ENCODE measurements at places on chromosomes 7 and 10. TPM values are rescaled to one million over a fixed set of nuclear protein-coding genes. Genes with fewer than 3 reads are reported as not detected.

DNA sequence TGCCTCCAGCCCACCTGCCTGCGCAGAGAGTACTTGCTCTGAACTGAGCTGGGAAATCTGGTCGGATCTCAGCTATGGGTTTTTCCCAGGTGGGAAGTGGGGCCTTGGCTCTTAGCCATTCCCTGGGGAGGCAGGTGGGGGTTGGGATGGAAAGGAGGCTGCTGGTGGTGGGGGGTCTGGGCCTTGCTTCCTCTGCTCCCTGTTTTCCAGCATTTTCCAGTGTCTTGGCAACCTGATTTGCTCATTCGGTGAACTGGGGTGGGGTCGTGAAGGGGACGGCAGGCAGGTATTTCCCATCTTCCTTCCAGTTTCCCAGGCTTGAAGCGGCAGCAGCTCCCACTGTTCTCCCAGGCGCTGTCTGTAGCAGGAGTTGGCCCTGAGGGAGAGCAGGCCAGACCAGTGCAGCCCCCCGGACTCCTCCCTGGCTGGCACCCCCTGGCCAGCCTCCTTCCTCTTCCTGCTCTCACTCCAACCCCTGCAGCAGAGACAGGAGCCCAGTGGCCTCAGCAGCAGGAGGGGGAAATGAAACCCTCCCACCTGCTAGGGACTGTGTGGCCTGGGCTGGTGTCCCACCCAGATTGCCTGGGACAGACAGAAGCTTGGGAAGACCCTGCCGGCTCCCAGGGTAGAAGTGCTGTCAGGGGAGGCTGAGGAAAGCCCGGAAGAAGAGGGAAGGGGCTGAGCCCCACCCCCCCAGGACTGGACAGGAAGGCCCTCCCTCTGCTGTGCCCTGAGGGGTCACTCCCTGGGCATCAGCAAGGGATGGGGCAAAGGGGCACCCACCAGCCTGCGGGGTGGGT lies 6.6 kb downstream of the TRIM8 start:
- DNase-seq = no peak

DNA sequence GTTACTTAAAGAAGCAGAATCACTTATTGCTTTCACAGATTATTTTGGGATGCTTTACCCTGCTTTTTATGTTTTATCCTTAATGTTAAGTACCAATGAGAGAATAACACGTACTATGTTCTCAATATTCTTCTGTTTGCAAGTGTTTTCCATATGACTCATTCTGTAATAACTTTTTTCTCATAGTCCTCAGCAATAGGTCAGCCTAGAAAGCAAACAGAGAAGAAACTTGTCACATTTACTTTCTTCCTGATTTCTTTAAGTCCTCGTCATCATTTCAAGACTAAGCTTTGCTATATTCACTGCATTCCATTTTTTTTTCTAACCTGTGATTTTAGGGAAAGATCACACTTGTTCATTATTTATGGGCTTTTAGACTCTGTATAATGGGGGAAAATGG lies 6.8 kb upstream of the AGR2 start:
- DNase-seq = no peak

Gene AHCYL2
- polyA plus RNA-seq = 10.7 TPM

DNA sequence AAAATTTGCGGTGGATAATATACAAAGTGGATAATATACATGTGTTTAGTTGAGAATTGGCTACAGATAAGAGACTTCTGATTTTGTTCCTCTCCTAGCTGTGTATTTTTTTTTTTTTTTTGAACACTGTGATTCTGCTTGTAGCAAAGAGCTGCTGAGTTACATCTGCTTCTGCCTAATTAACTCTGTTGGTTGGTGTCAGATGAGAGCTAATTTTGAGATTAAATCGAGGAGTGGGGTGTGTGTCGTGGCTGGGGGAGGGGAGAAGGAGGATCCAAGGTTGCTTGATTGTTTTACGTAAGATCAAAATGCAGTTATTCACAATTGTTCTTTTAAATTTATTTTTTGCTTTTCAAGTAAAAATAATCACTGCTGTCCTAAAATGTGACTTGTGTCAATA lies 11.3 kb downstream of the KAT6B start:
- DNase-seq = no peak

GRCh38 chr10:119198438-119198837 lies 8.9 kb upstream of the GRK5 start:
- DNase-seq = peak; percentile 18

GRCh38 chr10:131802156-131802915 lies 98.5 kb upstream of the PPP2R2D start:
- DNase-seq = no peak

Gene NSMCE4A
- polyA plus RNA-seq = 38.1 TPM

GRCh38 chr7:152178405-152179058 lies 153.1 kb downstream of the GALNT11 start:
- DNase-seq = no peak

DNA sequence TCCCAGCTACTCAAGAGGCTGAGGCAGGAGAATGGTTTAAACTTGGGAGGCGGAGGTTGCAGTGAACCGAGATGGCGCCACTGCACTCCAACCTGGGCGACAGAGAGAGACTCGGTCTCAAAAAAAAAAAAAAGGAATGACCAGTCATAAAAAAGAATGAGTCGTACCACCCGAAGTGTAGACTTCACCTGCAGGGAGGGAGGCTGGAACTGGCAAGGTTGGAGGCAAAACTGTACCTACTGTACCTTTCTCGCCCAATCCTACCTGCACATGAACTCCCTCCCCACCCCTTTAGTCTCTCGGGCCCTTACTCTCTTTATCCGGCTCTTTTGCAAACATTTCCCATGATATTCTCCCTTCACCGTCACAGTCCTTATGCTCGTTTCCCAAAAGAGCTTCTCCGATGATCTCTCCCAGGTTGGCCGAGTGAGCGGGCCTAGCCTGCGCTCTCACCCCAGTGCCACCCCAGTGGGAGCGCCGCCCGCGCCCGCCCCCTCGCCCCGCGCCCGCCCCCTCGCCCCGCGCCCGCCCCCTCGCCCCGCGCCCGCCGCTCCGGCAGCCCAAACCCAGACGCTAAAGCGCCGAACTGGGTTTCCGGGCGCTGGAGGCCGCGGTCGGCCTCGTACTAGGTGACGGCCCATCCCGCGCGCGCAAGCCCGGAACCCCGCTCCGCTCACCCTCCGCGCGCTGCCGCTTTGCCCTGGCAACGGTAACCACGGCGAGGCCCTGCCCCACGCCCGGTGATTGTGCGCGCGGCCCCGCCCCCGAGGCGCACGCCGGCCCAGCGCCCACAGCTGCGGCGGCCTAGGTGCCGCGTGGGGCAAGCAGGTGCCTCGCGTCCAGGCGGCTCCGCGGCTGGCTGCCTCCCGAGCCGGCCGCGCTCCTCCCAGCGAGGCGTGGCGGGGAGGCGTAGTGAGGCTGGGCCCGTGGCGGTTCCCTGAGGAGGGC lies at the start of gene SMKR1:
Gene SMKR1, plus strand, starts transcription at position 772 of the 948 bp plus-strand sequence. CDS start 294 bp downstream, outside the sequence.
- DNase-seq = peak; percentile 75

Gene FAM25A
- not detected for polyA plus RNA-seq

Gene GHRHR
- not detected for polyA plus RNA-seq

- DNase-seq = no peak
These were observed 175.8 kb upstream of the PRKCQ start for GRCh38 chr10:6755781-6756460.

- no peak for DNase-seq
These were observed 281.2 kb upstream of the VSTM2A start for GRCh38 chr7:54260941-54261371.

Gene EVX1
- polyA plus RNA-seq = not detected

- DNase-seq = no peak
These were observed 215.8 kb downstream of the JAZF1 start for GRCh38 chr7:27964820-27965219.

GRCh38 chr10:30048768-30049517 lies 10.4 kb downstream of the JCAD start:
- no peak for DNase-seq

GRCh38 chr7:7100432-7100849 lies 81.9 kb upstream of the C1GALT1 start:
- DNase-seq = no peak

Gene GNAT3
- polyA plus RNA-seq = not detected

Gene NPTX2
- polyA plus RNA-seq = not detected

DNA sequence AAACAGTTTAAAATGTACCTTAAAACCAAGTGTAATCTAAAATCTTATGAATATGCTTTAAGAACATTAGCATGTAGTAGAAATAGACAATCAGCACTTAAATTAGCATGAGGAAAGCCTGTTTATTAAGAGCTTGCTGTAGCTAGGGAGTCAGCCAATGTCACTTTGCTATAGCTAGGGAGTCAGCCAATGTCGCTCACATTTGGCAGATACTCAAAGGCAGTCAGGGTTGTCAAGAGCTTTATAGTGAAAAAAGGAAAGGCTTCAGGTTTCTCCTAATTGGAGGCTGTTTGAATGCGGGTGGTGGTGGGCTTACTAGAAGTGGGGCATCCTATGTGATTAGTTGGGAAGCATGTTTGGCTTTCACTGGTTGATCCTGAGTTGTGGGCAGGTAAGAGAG lies 226.2 kb upstream of the DGKB start:
- DNase-seq = no peak

- no peak for DNase-seq
These were observed 220.3 kb upstream of the STK17A start for GRCh38 chr7:43362652-43363034.

GRCh38 chr7:158416283-158416933 lies 171.2 kb downstream of the PTPRN2 start:
- no peak for DNase-seq

- no peak for DNase-seq
These were observed 361.1 kb upstream of the IGFBP3 start for GRCh38 chr7:46282155-46282554.

DNA sequence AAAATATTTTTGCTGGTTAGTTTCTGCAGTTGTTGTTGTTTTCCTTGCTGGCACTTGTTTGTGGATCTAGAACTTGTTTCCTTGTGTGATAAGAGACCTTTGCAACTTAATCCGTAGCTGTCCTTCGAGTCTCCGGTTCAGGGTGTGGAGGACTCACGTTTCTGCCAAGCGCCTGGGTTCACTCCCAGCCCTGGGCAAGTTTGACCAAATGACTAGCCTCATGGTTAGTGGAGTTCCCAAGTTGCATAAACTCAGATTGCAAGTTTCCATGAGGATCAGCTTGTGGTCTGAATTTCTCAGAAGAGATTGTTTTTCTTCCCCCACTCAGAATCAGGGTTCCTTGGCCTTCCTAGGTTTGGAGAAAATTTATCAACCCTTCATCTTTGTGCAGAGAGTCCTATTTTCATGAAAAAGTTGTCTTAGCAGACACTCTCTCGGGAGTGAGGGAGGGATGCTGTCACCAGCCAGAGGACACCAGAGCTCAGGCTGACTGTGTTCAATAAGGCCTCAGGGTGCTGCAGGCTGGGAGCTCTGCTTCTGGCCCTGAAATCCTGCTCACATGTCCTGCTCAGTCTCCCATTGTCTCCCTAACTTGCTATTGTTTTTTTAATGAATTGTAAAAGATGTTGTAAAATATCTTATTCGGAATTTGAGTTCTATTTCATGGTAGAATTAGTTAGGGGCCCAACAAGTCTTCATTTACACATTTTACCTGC lies 377.7 kb upstream of the KLF6 start:
- DNase-seq = no peak

Gene TAS2R4
- polyA plus RNA-seq = not detected

GRCh38 chr10:1601406-1601805 lies 135.9 kb downstream of the ADARB2 start:
- no peak for DNase-seq

DNA sequence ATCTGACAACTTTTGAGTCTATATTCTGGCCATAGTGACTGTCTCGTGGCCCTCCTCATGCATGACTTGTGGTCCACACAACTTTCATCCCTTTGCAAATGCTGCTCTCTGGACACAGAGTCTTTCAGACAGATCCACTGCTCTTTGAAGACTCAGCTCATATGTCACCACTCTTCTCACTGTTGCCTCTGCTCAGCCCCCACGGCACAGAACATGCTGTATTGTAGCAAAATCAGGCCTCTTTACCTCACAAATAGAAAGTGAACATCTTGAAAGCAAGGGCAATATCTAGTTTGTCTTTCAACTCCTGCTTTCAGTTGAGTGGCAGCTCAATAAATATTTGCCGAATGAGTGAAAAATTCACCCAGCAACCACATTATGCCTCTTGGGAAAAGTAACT lies 443.5 kb downstream of the NRG3 start:
- no peak for DNase-seq

Gene ALOX5
- polyA plus RNA-seq = 918 TPM

Gene RBAK
- 1.8 TPM for polyA plus RNA-seq

Gene HERC4
- polyA plus RNA-seq = 3.7 TPM

- peak; percentile 64 for DNase-seq
These were observed 132.4 kb downstream of the FAM53B start for GRCh38 chr10:124611738-124612137.

GRCh38 chr7:6530626-6531491 lies 20.4 kb downstream of the GRID2IP start:
- DNase-seq = no peak

DNA sequence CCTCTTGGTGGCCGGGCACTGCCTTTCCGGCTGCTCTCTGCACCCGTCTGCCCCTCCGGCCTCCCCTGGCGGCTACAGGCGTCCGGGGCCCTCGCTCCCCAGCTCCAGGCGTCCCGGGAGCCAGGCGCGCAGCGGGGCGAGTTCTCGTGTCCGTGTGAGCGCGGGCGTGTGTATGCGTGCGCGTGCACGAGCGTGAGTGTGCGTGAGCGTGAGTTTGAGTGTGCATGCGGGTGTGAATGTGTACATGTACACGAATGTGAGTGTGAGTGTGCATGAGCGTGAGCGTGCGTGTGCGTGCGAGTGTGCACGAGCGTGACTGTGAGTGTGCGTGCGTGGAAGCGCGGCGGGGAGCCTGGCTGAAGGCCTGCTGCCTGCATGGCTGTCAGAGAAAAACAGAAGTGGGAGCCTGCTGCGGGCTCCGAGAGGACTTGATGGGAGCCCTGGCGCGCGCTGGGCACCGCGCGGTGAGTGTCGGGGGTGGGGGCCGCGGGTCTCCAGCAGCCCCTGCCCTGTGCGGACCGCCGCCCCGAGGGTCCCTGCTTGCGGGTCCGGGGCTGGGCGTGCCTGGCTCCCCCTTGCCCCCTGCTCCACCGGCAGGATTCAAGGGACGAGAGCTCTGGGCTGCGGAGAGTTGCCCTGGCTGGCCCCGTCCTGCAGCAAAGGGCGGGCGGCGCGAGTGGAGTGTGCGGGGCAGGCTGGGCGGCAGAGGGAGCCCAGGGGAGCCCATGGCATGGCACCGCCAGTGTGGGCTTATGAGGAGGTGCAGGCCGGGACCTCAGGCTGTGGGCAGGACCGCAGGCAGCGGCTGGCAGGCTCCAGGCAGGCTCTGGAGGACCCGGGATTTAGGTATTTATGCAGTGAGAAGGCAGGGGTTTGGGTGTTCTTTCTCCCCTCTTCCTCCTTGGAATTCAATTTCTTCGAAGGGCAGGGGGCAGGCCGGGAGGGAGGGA lies 75.8 kb upstream of the EN2 start:
- DNase-seq = peak; percentile 62

- no peak for DNase-seq
These were observed 82.5 kb downstream of the OAT start for GRCh38 chr10:124336186-124336585.

DNA sequence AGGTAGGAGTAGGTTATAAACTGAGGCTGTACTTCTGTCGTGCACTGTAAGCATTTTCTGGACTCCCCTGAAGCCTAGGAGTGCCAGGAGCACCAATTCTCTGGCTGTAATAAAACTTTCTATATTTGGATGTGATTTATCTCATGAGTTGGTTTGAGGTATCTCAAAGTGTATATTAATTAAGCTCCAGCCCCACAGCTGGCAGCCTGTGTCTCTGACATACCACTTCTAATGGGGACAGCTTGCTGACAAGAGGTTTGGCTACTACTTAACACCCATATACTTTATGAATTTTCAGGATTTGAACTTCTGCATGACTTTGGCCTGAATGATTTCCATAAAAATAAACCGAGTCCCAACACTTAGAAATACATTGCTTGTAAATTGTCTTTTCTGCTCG lies 35.2 kb downstream of the CFAP58 start:
- DNase-seq = no peak
